Upper lobe of left lung (tissue), 6 donors: ENCODE measurements at places on chromosomes 7 and 10.
A peak's percentile ranks its signal among the peaks of the same experiment; 100 is the strongest.

- no peak for DNase-seq
Measured at GRCh38 chr7:72919256-72919775, 5.6 kb upstream of the POM121 start.

GRCh38 chr10:79047875-79048638 lies 20.7 kb upstream of the ZMIZ1 start:
- DNase-seq, result no peak

GRCh38 chr10:26733750-26734568 lies 36.5 kb downstream of the PDSS1 start:
- DNase-seq, result no peak

DNA sequence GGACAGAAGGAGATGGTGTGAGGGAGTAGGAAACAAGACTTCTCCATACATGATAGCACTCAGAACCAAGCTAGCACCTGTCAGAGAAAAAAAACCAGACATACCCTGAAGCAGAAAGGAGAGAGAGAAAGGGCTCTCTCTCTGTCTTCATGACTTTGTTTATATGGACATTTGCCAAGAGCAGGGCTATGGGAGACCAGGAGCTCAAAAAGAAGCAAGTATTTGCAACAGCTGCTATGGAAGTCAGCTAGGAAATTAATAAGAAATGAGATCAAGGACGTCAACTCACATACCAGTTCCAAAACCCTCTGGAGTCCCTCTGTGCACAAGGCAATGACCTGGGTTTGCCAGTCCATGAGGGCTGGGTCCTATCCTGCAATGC lies 111.6 kb downstream of the SGMS1 start:
- DNase-seq, result no peak

DNA sequence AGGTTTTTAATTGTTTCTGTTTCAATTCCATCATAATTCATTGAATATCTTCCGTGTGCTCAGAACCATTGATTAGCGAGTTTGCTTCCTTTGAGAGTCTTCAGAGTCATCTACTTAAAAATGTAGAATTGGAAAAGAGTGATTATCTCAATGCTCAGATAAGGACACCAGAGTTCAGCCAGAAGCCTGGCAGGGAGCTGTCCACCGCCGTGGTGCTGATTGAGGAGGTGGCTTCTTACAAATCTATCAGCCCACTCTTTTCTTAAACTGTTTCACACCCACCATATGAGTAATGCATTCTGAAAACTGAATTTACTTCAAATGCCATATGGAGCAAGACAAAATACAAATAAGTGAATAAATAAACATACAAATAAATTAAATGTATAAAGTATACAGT lies 79.3 kb downstream of the INSYN2A start:
- no peak for DNase-seq

- no peak for DNase-seq
Measured at GRCh38 chr10:18224626-18225445, 84.6 kb downstream of the CACNB2 start.

DNA sequence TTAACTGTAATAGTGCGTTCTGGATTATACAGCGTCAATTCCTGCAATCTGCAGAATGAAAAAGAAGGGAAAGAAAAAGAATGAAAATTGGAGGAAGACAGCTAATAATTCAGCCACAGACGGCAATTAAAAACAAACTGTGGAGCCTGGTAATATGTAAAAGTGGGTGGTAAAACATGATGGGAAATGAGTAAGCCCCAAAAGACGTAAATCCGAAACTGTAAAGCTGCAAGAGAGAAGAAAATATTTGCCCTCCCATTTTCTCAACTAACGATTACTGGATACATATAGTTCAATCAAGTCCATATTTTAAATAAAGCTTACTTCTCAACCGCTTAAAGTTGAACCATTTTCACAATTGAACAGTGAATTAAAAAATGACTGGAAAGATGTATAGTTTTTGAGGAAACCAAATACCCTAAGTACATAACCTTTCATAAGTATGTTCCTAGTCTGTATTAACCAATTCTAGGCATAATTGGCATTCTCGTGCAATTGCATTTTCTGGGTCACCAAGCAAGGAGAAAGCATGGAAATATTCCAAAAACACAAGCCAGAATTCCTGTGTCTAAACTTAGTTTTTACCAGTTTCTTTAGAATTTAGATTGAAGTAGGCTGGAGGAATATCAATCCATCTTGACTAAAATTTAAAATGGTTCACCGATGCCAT lies 44.8 kb downstream of the MALSU1 start:
- DNase-seq, result no peak

GRCh38 chr7:1085910-1086421 lies 1.9 kb upstream of the GPER1 start:
- DNase-seq, result peak; percentile 46

DNA sequence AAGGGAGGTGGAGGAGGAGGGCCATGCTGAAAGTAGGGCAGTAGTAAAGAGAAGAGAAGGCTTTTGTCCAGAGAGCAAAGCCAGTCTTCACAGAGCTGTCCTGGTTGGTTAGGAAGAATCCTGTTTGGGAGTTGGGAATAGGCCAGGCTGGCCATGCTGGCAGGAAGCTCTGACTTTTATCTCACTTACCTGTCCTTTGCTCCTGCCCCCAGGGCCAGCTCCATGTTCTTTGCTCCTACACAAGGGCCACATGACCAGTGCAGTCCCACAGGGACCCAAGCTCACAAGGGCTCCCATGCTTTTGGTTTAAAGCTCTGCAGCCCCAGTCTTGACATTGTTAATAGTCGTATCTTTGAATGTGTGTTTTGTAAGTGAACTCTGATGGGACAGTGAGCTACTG lies 161.6 kb upstream of the KMT2E start:
- DNase-seq, result no peak

DNA sequence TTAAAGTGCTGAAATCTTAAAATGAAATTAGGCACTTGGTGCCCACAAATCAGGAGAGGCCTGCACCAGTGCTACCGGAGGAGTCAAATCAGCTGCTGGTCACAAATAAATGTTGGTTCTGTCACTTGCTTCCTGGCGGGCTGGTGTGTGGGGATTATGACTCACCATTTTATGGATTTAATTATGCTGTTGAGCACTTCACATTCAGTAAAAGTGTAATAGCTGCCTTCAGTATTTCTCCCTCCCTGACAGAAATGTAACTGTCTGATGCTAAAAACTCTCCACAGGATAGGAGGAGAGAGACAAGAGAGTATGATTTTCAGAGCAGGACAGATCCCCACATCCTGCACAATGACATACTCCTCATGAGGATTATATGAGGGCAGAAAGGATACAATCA lies 186.0 kb downstream of the JAZF1 start:
- no peak for DNase-seq

- DNase-seq, result no peak
Measured at GRCh38 chr7:24576171-24577025, 3.1 kb downstream of the PALS2 start.

GRCh38 chr10:103154521-103155299 lies 38.4 kb downstream of the NT5C2 start:
- no peak for DNase-seq

- no peak for DNase-seq
Measured at GRCh38 chr7:23338863-23339262, 39.7 kb downstream of the MALSU1 start.

DNA sequence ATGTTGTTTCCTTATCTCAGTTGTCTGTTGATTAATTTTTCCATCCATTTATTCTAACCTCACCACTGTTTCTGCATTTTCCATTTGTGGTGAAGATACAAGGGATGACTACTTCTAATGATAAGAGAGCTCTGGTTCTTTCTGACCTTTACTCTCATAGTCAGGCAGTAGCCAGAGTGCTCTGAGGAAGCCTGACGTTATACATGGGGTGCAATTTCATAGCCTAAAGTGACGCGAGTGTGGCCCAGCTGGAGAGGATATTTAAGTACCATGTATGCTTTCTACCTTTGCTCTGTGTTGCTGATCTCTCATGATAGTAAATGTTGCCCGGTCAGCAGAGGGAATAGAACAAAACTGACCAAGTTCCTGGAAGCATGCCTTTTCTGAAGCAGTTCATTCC lies 33.9 kb upstream of the CYCS start:
- no peak for DNase-seq

GRCh38 chr7:2173189-2173827 lies 59.4 kb downstream of the MAD1L1 start:
- DNase-seq, result no peak
